ENCODE measurements at places on chromosomes 4 and X. TPM values are rescaled to one million over a fixed set of nuclear protein-coding genes. Genes with fewer than 3 reads are reported as not detected.

DNA sequence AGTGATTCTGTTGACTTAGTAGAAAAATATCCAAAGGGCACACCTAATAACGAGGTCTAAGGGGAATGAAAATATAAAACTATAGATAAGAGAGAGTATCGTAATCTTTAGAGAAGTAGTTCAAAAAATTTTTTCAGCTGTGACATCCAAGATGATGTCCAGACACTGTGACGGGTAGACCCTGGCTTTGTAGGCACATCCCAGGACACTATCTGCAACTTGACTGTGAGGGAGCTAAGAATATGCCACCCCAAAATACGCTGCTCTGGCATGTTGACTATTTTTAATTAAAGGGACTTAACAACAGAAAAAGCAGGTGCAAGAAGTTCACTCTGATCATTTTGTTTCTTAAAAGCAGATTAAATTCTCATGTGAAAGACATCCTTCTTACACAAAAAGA is 89.5 kb downstream of the CLCN4 start:
- no peak for DNase-seq

- no peak for DNase-seq
Observed at GRCh38 chr4:54909961-54910360, 215.4 kb downstream of the KDR start.

- no peak for DNase-seq
Observed at GRCh38 chr4:53529025-53529424, 62.3 kb downstream of the LNX1 start.

GRCh38 chr4:141459020-141459419 is 177.4 kb upstream of the IL15 start:
- DNase-seq = no peak

The DCAF16 gene
- total RNA-seq = 27.1 TPM

The ERCC6L gene
- 9.9 TPM for total RNA-seq

The DOK7 gene
- not detected for total RNA-seq
